Cerebellum (tissue), 4 donors: ENCODE measurements at places on chromosomes 5 and 9.

DNA sequence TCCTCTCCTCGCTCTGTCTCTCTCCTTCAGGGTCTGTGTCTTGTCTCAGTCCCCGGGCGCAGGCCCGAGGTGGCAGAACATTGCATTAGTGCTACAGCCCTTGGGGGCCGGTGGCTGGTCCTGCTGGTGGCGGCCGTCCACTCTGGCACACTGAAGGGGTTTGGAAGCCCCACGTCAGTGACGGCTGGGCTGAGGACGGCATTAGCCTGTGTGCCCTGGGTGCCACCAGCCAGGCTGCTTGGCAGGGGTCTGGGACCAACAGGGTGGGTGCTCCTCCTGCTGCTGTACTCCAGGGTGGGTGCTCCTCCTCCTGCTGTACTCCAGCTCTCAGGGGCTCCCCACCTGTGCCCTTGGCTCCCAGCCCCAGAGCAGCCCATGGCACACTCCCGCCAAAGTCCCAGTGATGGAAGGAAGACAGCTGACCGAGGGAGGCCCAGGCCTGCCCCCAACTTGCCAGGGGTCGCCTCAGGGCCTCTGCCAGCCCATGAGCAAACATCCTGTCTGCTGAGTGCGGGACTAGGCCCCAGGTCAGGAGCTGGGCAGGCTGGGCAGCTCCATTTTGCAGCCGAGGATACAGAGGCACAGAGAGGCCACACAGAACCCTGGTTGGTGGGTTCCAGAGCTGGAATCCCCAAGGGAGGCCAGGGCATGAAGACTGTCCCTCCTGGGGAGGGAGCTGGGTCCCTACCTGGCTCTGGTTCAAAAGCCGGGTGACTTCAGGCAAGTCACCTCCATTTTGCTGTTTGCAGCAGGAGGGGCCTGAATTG is 27.3 kb downstream of the SARDH start:
- DNase-seq: no peak

- no peak for DNase-seq
These were observed 42.8 kb upstream of the ZSWIM6 start for GRCh38 chr5:61289241-61289640.

DNA sequence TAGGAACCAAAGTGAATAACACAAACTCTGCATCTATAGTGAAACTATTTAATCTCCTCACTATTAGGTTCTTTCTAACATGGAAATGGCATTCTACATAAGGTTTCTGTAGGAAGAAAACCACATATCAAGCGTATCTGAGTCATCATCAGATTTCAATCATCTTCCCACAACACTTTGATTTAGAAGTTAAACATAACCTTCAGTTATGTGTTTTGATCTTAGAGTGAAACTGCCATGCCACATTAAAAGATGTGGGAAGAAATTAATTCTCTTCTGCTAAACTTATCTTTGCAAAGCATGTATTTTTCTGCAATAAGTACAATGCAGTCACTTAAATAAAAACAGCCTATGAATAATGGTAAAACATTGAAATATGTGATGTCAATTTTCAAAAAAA is 55.0 kb downstream of the MEF2C start:
- DNase-seq: no peak

DNA sequence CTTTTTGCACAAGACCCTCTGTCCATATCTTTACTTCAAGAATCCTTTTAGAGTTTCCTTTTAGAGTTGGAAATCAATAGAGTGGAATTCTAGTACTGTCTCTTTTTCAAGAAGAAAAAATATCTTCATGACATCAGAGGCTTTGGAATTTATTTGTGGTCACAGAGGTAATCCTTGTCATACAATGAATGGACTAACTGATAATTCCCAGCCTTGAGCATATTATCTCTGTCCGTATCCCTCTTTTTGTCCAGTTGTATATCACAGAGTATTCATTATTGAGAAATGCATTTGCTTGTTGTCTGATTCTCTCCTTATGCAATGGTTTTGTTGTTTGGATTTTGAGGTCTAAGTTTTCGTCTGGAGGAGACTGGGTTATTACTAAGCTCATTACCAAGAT is 82.0 kb upstream of the HAPLN1 start:
- no peak for DNase-seq

DNA sequence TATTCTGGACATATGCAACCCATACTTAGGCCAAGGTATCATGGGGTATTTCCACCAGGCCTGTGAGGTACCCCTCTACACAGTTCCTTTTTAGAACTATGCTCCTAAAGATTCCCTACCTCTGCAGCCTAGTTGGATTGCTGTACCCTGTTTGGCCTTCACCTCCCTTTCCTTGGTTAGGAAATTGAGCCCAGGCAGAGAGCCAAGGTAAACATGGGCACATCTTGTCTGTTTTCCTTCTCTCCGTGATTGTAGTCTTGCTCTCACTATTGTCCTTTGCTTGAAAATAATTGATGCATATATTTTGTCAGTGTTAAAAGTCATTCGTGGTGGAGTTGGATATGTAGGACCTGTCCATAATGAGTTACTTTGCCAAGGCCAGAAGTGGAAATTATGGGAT is 26.7 kb downstream of the BDP1 start:
- no peak for DNase-seq

- DNase-seq: no peak
These were observed 21.6 kb upstream of the EXOC3 start for GRCh38 chr5:421287-421880.

DNA sequence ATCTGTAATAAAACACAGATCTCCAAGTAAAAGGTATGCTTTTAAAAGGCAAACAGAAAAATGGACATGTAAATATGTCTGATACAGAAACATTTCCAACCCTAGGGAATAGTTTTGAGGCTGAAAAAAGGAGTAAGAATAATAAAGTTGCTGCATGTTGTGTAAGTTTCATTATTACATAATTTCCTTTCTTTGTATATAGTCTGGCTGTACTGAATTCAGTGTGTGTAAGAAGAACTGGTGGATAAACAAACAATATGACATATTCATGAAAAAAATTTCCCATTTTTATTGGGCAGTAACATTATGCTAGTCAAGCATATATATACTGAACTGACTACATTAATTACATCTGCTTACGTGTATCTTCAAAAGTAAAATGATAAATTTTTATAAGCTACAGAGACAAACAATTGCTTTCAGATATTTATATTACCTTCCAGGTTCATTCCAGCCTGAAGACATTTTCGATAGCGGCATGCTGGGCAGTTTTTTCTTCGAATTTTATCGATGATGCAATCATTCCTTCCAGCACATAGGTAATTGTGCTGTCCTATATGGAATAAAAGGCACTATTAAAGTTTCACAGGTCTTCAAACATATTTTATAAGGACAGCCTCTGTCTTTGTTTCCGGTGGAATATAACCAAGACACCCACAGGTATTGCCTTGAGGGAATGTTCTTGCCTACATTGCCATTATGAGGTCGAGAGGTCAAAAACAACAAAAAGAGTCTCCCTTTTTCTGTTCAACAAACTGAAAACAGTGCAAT is 93.6 kb downstream of the NR3C1 start:
- no peak for DNase-seq

DNA sequence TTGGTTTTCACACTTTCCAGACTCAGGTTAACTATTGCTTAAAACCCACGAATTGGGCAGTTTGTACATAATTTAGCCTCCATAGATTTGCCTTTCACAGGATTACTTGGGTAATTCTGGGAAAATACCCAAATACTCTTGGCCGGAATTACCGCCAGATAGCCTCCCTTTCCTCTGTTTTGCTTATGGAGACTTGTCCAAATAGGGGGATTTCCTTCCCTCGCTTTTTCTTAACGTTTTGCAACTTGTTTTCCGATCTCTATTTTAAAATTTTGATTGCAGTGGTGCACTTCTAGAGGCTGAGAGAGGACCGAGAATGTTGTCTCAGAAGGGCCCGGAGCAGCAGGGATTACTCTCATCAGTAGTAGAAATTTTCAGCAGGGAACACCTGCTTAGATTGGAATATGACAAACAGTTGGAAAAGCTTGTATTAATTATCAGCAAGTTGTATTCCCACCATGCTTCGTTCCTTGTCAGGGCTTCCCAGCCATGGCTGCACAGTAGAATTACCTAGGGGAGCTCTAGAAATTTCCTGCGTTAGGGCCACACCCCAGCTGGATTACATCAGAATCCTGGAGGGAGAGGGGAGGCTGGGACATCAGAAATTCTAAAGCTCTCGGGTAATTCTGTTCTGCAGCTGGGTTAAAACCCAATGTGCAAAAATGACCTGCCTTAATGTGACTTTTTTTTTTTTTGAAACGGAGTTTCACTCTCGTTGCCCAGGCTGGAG is 329.1 kb downstream of the SH3GL2 start:
- no peak for DNase-seq

GRCh38 chr9:93093877-93094657 is 1.9 kb upstream of the CARD19 start:
- DNase-seq: no peak

GRCh38 chr5:158910782-158911692 is 188.7 kb downstream of the EBF1 start:
- no peak for DNase-seq
